Mammary epithelial cell (primary cell): ENCODE measurements at places on chromosomes 2 and 18. TPM values are rescaled to one million over a fixed set of nuclear protein-coding genes. Genes with fewer than 3 reads are reported as not detected.

Gene MRO
- not detected for total RNA-seq

- DNase-seq = no peak
Observed at GRCh38 chr2:96258166-96259022, 7.4 kb downstream of the TMEM127 start.

Gene RNF152
- total RNA-seq = 51.3 TPM

DNA sequence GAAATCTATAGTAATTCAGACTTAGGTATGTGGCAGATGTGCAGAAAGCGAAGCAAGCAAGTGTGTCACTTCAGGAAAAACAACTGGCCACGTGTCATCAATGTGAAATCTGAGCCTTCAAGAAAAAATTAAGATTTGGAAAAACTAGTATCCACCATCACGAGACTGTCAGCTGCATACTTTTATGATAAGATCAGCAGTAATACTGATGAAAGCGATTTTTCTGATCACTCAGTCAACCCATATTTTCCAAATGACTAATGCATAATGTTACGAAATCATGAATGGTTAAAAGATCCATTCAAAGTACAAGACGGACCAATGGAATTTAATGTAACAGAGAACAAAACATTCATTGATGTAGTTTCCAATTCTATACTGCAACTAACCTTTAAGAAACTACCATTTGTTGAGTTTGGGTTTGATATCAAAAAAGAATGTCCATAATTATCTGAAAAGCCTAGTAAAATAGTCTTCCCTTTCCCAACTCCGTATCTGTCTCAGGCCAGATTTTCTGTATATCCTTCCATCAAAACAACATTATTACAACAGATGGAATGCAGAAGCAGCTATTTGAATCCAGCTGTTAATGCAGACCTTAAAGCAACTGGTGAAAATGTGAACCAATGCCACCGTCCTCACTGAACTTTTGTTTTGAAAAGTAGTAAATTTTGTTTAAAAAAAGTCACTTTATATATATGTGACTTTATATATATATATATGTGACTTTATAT is 17.0 kb upstream of the BCL2 start:
- peak; percentile 90 for DNase-seq

Gene XDH
- 23.3 TPM for total RNA-seq

Gene PLCD4
- 1.4 and 5.4 TPM in 2 replicates for total RNA-seq
